ENCODE measurements at places on chromosomes 7 and 10.
A peak's percentile ranks its signal among the peaks of the same experiment; 100 is the strongest.

DNA sequence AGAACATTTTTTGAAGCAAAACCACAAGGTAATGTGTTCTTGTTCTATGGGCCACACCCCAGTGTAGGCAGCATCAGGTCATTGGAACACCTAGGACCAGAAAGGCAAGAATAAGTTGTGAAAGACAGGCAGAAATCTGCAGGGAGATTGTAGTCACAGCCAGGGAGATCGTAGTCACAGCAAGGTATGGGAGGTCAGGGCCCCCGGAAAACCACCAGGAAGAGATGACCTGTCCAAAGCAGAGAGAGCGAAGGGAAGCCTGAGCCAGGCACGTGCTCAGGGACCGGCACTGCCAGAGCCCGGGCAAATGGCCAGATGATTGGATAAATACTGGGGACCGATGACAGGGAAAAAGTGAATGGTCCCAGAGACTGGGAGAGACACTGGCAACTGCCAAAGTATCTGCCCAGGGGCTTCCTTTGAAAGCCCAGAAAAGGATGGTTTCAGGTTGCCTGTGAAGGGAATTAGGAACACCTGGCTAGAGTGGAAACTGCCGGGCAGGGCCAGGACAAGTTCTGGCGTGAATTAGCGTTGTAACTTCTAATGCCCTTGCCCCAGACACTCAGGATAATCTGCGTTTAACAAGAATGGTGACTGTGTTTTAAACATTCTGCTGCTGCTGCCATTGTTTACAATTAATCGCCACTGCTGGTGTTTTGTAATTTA, 3.9 kb upstream of the NOBOX start:
- DNase-seq: no peak

DNA sequence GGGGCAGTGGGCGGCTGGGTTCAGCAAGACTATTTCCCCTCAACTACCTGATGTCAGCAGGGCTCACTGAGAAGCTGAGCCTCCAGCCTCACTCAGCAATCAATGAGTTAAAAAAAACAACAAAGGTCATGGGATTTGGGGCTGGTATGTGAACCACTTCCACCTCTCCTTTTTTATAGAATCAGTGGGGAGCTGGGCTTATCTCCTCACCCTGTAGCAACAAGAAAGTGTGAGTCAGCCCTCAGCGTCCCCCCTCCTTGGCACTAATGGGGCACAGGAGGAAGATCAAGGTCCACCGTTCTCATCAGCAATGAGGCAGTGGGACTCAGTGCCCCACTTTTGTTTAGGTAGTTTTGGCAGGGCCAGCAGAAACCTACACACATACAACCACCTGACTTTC, 823.5 kb upstream of the POM121L12 start:
- DNase-seq: no peak

DNA sequence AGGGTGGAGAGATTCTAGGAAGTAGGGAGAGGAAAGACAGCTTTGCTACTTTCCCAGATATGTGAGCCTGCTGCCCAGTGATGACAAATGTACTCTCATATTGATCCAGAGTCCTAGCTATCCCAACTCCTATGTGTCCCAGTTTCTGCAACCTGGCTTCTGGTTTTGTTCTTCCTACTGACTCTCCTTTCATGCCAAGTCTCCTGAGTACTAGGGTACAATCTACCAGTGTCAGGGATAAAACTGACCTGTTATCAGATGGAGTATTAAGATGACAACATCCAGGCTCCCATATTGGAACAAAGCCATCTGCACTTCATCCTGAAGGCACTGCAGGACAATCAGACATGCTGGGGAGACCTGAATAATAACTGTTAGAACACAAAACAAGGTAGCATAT, 233.7 kb upstream of the PHYHIPL start:
- no peak for DNase-seq

DNA sequence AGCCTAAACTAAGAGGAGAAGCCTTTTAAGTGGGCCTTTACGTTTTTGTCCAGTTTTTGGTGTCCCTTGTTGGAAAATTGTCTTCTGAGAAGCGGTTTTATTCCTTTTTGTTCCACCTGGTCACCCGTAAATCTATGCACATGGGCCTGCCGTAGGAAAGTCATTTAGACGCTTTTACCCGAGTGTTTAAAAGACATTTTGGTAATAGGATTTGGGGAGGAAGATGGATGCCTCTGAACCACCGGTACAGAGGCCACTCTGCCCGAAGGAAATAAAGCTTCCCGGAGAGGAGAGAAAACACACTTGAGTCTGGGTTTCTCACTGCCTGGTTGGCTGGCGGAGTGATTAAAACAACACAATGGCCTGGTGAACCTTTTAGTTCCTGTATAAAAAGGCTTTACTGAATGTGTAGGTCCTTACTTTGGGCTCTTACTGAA, 760 bp downstream of the THNSL1 start:
- DNase-seq: peak; percentile 11

DNA sequence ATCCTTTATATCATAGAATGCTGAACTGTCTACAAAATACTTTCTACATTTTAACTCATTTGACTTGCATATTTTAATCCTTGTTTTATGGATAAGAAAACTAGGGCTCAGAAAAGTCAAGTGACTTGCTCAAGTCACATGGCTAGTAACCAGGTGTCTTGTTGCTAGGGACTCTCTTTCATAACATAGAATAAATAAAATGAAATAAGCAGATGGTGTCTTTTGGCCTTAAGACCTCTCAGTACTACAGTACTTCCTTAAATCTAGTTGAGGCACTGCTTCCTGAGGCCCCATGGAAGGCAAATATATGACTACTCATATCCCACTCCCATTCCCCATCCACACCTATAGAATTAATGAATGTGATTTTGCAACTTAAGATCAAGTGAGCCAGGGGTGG, 87.9 kb downstream of the CDK6 start:
- DNase-seq: no peak

- DNase-seq: peak; percentile 56
Observed at GRCh38 chr10:94194256-94194655, 168.5 kb downstream of the NOC3L start.

DNA sequence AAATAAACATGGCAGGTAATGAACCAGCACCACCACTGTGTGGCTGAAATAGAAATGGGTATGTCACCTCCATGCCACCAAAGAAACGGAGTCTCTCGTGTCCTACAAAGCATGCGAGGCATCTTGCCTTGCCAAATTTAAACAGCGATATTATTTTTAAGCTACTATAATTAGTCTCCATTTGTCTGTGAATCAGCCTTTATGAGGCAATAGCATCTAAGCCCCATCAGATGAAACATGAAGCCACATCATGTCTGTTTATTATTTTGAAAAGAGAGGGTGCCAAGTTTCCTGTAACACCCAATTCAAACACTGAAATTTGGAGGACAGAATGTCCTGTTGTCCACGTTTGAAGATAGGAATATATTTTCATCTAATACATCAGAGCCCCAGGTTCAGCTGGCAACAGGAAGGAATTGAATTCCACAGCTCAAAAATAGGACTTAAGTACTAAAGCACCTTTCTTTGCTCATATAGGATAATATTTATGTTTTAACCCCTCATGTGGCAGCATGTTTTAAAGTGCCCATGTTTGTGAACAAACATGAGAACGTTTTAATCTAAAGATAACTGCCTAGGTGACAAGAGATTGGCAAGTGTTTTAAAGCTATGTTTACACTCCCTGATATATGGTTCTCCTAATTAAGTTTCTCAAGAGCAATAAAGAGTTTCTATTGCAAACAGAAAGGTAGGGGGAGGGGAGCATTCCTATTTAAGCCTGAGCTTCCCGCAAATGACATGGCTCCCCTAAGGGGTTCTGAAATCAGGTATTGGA, 86.8 kb downstream of the SORBS1 start:
- no peak for DNase-seq

DNA sequence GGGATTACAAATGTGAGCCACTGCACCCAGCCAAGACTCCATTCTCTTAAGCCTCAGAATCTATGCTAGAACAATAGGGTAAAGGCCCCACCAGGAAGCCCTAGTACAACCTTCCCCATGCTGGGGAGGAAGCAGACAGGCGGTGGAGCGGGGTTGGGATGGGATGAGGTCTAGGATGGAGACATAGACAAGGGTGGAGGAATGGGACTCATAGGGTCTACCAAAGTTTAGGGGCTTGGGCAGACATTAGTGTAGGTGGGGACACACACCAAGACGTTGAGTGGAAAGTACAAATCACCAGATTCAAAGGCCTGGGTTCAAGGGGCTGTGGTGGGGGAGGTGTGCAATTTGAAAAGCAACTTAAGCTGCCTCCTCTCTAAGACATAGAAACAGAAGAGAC, 19.3 kb downstream of the PRSS2 start:
- no peak for DNase-seq

GRCh38 chr10:71161425-71161824, 50.9 kb upstream of the UNC5B start:
- DNase-seq: no peak

GRCh38 chr7:32860090-32860489, 31.5 kb downstream of the KBTBD2 start:
- no peak for DNase-seq

GRCh38 chr7:134651991-134652390, 5.3 kb downstream of the BPGM start:
- DNase-seq: no peak

GRCh38 chr7:78571292-78571691, 772.7 kb downstream of the PHTF2 start:
- DNase-seq: no peak

DNA sequence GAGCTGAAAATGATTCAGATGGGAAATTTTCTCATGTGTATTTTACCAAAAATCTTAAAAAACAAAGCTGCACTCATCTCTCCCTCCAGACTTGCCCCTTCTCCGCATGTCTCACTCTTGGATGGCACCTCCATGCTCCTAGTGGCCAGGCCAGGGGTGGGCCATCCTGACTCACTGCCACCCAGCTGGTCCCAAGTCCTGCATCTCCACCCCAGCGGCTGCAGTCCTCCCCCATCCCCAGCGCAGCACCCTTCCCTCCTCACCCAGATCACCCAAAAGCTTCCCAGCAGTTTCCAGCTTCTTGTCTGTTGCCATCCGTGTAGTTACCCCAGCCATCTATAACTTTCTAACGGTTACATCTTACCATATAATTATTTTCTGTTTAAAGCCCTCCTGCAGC, 53.0 kb upstream of the INSIG1 start:
- DNase-seq: no peak

Measured in HTR-8/SVneo (cell line).